ENCODE measurements at places on chromosomes 3 and 15. TPM values are rescaled to one million over a fixed set of nuclear protein-coding genes. Genes with fewer than 3 reads are reported as not detected.

DGKG gene
- 4.4 TPM for total RNA-seq

DNA sequence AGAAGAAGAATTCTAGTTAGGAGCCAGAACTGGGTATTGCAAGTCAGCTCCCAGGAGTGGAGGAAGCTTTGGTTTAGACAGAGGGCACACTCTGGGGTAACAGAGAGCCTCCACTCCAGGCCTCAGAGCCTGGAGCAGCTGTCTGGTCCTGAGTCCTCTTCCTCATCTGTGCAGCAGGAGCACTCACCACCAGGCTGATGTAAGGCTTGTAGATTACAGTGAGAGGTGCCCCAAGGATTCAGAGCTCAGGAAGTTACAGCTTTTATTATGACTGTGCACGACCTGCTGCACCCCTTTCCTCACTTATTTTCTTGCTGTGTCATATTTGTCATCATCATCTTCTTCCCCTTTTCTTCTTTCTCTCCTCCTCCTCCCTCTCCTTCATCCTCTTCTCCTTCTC is 210.4 kb downstream of the ATP10A start:
- no peak for DNase-seq

- DNase-seq = no peak
Measured at GRCh38 chr15:32861761-32862160, 144.0 kb downstream of the GREM1 start.

ANKUB1 gene
- total RNA-seq = not detected

- DNase-seq = no peak
Measured at GRCh38 chr3:25911525-25912295, 121.8 kb downstream of the OXSM start.

- no peak for DNase-seq
Measured at GRCh38 chr3:7964899-7965298, 536.7 kb upstream of the LMCD1 start.

GRCh38 chr15:67902579-67903009 is 62.7 kb upstream of the RNU6-1 start:
- no peak for DNase-seq

- no peak for DNase-seq
Measured at GRCh38 chr3:153313302-153313965, 151.4 kb downstream of the RAP2B start.

DNAH12 gene
- total RNA-seq = 0.12 TPM

IGDCC3 gene
- not detected for total RNA-seq

DNA sequence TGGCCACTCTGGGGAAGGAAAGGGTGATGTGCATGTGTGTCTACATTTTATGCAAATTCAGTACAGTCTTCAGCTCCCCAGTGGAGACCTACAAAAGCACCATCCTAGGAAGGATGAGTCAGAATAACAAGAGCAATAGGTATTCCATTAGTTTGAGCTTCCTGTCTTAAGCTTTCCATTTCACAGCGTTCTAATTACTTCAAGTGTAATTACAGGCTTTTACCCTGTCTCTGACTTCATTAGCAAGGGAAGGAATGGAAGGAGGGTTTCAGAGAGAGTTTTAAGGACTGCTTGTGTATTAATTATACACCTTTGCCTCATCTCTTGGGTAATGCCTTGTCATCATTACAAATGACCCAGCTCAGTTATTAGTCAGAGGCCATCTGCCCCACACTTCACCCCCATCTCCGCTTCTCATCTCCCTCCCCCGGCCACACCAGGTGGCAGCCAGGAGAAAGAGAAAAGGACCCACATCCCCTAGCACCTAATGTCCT is 202.8 kb upstream of the MRPL3 start:
- no peak for DNase-seq

GRCh38 chr3:107106316-107106715 is 270.9 kb upstream of the CCDC54 start:
- DNase-seq = no peak

- no peak for DNase-seq
Measured at GRCh38 chr3:34035775-34036174, 237.3 kb downstream of the PDCD6IP start.

DNA sequence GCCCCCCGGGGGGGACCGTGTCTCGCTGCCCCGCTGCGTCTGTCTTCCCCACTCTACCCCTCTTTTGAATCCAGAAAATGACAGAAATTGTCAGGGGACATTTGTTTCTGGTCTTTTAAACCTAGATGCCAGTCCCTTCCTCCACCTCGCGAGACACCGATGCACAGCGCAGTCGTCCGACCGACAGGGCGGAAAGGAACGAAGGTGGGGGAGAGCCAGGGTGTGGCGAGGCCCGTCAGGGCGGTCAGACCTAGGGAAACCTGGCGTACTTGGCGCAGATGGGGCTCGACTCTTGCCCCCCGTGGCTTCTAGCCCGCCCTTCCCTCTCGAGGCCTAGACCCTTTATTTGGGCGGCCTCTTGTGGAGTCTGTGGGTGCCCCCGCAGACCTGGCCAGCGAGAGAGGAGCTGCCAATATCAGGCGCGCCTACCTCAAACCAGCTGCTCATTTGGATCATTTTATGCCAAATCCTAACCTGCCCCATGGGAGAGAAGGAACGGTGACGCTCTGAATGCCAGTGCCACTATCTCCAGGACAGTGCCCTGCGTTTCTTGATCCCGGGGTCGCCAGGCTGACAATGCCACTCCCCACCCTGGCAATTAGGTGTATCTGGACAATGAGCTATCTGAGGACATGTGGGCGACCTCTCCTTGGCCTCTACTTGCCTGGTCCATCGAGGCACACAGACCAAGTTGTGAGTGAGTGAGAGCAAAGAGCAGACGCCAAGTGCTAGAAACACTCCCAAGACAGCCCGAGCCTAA is 500 bp upstream of the RAB6B start:
- no peak for DNase-seq

- no peak for DNase-seq
Measured at GRCh38 chr15:40043927-40044716, 5.1 kb upstream of the SRP14 start.

PP2D1 gene
- not detected for total RNA-seq

DNA sequence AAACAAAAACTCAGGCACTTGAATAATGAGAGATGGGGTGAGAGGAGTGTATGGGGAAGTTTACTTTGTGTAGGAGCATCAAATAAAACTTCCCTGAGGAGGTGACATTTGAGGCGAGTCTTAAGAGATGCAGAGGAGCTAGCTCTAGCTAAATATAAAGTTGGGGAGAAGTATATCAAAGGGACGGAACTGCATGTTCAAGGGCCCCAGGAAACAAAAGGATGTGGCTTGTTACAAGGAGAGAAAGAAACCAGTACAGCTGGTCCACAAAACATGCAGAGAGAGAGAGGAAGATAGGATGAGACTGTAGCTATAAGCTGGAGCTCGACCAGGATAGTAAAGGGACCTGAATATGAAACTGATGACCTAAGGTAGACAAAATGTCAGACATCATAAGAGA is 17.6 kb downstream of the FEZF2 start:
- DNase-seq = no peak

GRCh38 chr3:155605571-155605970 is 139.3 kb downstream of the PLCH1 start:
- no peak for DNase-seq

DNA sequence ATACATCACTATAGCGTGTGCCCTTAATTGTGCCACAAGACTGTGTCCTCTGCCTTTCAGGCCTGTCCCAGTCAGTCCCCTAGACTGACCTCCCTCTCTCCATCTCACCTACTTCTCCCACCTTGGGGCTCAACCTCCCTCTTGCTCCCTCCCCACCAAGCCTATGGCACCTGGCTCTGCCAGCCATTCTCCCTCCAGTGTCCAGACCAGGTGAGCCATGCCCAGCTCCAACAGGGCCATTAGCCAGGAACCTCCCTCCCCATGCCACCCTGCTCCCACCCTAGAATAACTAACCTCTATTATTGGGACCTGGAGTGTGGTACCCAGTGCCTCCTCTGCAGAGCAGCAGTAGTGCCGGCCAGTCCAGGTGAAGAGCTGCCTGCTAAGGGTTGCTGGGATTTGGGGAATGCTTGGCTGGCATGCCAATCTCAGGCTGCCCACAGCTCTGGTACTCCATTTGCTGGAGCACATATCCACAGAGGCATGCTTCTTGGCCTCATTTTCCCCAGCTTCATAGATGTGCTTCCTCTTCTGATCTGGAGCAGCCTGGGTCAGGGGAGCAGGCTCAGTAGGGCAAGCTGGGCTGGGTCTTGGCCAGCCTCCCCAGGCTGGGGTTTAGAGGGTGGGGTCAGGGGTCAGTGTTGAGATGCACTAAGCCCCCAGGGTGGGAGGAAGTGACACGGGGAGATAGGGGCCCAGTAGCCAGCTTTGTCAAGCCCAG is 38.8 kb downstream of the SAXO2 start:
- no peak for DNase-seq

DNA sequence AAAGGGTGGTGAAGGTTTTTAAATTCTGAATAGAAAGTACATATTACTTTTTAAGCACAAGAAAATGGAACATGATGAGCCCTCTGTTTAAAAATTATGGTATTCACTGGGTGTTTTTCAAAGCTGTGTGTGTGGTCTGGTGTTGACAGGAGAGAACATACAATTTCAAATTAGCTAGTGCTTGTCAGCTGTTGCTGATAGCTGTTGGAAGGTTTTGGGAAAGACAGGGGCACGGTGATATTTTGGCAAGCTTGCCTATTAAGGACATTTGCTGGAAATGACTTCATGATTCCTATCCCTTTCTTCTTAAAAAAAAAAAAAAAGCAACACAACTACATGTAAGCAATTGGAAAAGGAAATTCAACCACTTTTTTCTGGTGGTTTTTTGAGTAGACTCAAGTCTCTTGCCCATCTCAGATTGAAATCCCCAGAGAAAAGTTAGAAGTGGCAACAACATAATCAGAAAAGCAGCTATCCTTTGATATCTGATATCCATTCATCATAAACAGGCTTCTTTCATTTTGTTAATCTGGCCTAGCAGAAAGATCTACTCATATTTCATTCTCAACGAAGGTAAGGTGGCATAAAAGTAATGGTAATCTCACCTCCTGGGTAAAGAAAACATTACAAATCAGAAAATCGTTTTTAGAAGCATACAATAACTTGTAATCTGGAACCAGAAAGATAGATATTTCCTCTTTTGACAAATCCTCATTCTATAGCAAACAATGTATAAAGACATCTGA is 130.0 kb downstream of the RBMS3 start:
- DNase-seq = no peak

DNA sequence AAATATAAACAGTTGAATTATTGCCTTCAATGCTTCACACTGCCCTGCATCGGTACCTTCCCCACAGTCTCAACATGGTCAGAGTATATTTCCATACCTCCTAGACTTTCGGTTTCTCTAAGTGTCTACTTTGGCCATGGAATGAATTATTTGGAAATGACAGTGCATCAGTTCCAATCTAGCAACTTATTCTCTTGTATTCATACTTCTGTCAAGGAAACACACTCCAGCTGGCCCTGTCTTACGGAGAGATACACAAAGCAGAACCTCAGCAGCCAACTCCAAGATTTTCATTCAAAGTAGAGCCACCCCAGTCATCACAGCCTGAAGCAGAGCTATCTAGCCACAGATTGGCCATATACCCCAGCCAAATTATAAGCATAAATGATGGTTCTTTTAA is 518.4 kb upstream of the UBE2E2 start:
- no peak for DNase-seq

GRCh38 chr3:37319784-37320183 is 145.4 kb upstream of the LRRFIP2 start:
- DNase-seq = no peak

DNA sequence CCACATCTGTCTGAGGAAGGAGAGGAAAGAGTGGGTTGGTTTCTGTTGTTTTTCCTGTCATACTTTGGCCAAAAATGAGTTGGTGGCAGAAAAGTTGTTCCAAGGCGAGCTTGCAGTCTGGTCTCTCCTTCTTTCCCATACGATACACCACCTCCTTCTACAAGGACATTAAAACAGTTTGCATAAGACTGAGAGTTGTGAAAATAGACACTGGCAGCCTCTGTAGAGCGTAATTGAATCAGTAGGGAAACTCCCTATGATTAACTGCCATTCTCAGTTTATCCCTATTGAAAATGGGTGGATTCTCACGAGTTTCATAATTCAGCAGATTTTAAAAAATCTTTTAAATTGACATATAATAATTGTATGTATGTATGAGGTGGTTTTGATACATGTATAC is 3.7 kb upstream of the LSG1 start:
- DNase-seq = no peak

DNA sequence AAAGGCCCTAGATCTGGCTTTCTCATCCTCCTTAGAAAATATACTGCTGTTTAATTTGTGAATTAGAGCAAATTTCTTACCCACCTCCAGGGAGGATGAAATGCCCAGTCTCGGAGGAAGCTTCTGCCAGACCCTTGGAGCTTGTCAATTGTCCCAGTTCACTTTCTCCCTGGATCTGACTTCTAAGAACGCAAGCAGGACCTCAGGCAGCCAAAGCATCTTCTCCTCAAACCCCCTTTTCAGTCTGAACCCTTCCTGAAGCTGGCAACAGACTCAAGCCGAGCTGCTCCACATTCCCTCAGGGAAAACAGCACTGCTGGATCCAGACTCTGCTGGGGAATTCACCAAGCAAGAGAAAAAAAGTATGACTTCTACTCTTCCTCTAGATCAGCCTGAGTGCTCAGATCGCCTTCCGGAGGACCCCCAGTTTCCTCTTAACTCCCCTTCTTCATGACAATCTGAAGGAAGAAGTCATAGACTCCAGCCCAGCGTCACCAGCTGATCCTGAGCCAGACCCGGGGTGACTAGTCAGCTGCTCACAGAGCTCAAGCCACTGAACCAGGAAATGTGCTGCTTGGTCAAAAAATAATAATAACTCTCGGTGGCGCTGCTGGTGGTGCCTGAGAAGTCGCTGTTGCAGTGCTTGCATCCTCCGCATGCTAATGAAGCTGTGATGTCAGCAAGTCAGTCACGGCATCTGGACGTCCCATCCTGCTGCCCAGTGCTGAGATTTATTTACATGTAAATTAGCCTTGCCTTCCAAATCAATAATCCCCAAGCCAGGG is at the start of gene PRICKLE2:
Gene PRICKLE2 (minus strand): TSS at position 641 of the 785 bp plus-strand sequence. CDS start 26,539 bp downstream, outside the sequence.
- peak; percentile 77 for DNase-seq
